Dermis blood vessel endothelial cell (primary cell): ENCODE measurements at places on chromosomes 5 and 9.

DNA sequence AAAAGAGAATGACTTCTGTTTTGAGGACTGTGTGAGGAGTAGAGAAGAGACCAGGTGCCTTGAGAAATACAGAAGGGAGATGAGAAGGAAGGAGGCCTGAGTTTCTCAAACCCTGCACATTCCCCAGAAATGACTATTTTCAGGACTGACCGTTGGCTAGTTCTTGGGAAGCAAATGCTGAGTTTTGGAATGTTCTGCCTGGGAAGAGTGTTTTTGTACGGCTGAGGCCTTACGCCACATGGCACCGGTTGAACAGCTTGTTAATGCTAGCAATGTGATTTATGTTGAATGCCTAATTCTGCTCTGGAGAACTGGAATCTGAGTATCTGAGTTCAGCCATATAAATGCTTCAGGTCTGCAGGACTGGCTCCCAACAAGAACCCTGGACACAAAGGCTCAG lies 152.7 kb upstream of the ADAMTS16 start:
- DNase-seq, result no peak

DNA sequence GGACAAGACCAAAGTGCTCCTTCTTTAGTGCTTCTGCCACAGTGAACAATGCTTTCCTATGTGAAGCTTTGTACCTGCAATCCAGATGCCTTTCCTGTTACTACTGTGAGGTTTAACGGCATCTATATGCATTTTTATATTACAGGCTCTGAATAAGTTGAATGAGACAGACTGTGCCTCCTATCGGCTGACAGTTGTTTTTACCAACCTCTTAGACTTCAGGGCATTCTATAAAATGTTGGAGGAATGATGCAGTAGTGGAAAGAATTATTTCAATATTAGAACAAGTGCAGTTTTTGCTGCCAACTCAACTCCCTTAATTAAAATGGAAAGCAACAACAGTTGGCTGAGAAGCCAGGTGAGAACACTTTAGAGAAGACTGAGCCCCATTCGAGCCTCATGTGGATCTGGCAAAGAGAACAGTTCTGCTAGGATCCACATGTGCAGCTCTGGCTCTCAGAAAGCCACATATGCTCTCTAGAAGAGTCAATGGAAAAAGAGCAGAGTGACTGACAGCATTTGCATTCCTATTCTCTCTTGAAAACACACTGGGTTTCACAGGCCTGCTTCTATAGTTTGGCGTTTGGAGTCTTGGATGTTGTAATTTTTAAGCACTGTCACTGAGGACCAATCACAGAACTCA lies 147.5 kb downstream of the LURAP1L start:
- no peak for DNase-seq

DNA sequence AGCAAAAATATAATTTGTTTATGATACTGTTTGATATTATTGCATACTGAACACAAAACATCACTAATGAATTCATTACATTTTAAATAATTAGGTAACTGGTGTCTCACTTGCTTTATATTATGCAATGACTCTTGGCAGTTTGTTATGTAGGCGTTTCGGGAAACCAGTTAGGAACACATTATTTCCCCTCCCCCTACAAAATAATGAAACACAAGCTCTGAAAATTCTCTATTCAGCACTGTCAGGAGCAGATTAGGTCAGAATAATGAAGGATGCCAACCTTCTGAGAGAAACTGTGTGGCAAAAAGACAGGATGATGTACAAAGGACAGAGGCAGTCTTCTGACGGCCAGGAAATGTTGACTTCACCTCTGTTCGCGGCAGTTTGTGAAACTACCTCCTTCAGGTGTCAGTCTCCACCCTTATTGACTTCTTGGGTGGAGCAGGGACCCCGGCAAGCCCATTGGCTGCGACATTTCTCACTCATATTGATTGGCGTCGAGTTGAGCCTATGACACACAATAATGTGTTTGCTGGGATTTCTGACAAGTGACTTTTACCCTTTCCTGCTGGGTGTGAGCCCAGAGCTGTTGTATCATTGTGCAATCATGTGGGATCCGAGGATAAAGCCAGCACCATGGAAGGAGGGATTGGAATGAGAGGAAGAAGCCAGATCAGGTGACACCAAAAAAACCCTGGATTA lies 33.9 kb downstream of the SH3PXD2B start:
- peak; percentile 32 for DNase-seq

GRCh38 chr9:121691890-121692289 lies 40.5 kb downstream of the DAB2IP start:
- no peak for DNase-seq

DNA sequence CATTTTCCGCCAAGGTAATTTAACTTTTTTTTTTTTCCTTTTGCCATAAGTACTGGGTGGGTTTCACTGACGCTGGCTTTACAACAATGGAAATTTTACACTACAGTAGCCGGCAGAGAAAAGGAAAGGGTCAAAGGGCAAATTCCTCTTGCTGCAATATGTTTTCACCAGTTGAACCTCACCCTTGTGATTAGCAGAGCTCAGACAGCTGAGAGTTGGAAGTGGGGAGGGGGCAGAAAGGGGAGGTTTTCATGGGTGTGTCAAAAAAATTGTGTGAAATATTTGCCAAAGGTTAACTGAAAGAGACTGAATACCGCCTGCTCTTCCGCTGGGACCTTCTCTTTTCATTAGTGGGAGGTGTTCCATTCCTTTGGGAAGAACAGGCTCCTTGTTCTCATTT lies 296.9 kb downstream of the ADAMTS6 start:
- peak; percentile 41 for DNase-seq

DNA sequence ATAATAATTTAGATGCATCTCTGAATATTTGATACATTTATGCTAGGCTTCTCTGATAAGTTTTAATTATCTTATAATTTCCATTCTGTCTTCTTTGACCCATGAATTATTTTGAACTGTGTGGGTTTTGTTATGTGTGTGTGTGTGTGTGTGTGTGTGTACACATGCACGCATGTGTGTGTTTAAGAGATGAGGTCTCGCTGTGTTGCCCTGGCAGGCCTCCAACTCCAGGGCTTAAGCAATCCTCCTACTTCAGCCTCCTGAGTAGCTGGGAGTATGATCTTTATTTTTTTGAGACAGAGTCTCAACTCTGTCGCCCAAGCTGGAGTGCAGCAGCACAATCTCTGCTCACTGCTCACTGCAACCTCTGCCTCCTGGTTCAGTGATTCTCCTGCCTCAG lies 75.4 kb downstream of the NDUFAF2 start:
- no peak for DNase-seq

GRCh38 chr9:98164912-98165311 lies 27.5 kb downstream of the CORO2A start:
- no peak for DNase-seq

- no peak for DNase-seq
Measured at GRCh38 chr5:96538808-96539250, 105.8 kb upstream of the PCSK1 start.

DNA sequence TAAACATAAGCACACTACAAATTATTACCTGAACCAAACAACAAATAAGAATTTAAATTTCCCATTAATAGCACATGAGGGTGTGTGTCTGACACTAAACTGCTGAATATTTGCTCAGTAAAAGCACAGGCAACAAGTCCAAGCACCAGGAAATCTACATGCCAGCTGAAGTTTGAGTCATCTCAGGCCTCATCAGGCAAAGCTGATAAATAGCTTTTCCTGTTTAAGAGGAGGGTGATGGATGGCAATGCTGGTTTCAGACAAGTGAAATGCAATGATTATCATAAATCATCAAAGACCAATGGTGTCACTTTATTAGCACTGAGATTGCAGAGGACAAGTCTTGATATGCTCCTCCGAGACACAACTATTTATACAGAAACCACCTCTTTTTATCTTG lies 1668.0 kb upstream of the C9orf72 start:
- DNase-seq, result no peak

- DNase-seq, result no peak
Measured at GRCh38 chr5:172137046-172137445, 51.0 kb downstream of the STK10 start.

GRCh38 chr9:21357479-21358460 lies 7.1 kb upstream of the IFNA6 start:
- no peak for DNase-seq

- no peak for DNase-seq
Measured at GRCh38 chr9:111108946-111109345, 70.7 kb upstream of the LPAR1 start.

DNA sequence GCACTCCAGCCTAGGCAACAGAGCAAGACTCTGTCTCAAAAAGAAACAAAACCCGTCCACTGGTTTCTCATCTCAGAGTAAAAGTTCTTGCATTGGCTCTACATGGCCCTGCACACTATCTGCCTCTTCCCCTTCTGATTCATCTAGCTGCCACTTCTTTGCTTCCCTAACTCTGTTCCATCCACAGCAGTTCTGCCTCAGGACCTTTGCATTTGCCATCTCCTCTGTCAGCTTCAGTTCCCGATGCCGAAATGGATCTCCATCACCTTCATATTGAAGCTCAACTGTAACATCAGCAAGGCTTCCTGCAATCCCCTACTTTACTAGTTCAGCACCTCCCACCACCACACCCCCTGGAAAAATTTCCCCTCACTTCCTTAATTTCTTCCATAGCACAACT lies 1.2 kb upstream of the PIGO start:
- DNase-seq, result no peak

- no peak for DNase-seq
Measured at GRCh38 chr9:14660721-14661120, 32.5 kb downstream of the ZDHHC21 start.

DNA sequence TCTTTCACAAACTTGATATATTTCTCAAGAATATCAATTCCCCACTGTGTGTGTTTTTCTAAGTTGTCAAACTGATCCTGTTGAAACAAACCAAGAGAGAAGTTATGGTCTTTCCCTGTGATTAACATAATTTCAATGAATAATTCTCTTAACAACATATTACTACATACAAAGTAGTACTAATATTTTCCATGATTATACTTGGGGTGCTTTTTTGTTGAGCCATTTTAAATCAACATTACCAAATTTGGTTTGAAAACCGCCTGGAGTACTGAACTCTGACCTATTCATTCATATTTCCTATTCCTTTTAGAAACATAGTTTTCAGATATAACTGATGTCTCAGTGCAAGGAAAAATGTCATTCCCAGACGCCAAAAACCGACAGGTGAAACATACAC lies 48.1 kb downstream of the FNBP1 start:
- peak; percentile 33 for DNase-seq

- DNase-seq, result no peak
Measured at GRCh38 chr5:90285581-90285980, 124.0 kb downstream of the CETN3 start.

GRCh38 chr5:6611334-6612256 lies 21.2 kb downstream of the NSUN2 start:
- DNase-seq, result no peak

DNA sequence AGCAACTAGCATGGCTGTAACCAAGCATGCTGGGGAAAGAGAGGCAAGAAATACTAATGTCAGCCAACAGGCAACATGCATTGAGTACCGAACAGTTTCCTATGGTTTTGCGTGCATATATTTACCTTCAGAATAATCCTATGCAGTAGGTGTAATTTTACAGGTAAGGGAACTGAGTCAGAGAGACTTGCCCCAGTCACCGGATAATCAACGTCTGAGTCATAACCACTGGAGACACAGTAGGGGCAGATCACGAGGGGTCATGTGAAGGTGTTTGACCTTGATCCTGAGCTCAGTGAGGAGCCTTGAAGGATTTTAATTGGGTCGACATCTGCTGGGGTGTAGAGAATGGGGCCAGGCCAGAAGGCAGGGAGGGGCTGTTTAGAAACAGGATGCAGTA lies 13.4 kb upstream of the TSC1 start:
- DNase-seq, result no peak

GRCh38 chr9:35891646-35892045 lies 14.4 kb upstream of the HRCT1 start:
- no peak for DNase-seq

DNA sequence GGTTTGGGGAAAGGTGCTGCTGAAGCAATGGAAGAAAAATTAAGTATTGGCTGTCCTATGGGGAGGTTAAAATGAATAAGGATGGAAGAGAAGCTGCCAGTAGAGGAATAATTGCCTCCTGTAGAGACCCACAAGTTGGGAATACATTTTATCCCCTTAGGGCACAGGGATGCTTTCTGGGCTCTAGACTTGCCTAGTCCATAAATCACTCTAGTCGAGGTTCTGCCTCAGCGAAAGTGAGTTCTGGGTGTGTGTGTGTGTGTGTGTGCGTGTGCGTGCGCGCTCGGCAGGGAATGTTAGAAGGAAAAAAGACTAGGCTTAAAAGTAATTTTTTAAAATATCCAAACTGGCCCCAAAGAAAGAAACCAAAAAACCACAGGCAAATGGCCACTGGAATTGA lies 291.6 kb downstream of the DOCK8 start:
- DNase-seq, result no peak

DNA sequence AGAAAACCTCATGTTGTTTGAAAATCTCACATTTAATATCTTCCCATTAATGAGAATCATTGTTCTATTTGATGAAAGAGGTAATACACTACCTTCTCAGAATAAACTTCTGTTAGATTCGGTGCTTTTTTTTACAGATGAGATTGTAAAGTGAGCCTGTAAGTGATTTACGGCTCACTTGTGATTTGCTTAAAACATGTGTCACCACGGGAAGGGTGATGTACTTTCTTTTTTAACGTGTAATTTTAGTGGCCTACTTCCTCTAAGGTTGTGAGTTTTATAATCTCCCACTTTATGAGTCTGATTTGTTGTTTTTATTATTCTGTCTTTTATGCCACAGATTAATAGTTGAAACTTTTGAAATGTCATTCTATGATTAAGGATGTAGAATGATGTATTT lies 15.9 kb downstream of the ANXA1 start:
- no peak for DNase-seq

- DNase-seq, result peak; percentile 42
Measured at GRCh38 chr5:58457050-58457449, 2.8 kb downstream of the PLK2 start.

GRCh38 chr9:108528231-108528630 lies 327.6 kb downstream of the ACTL7B start:
- DNase-seq, result no peak

GRCh38 chr5:3302228-3302627 lies 293.4 kb upstream of the IRX1 start:
- no peak for DNase-seq
